ENCODE measurements at places on chromosomes 6 and 20.

- DNase-seq: no peak
Measured at GRCh38 chr6:129946439-129947140, 71.8 kb upstream of the L3MBTL3 start.

- no peak for DNase-seq
Measured at GRCh38 chr6:168536665-168537539, 95.9 kb downstream of the SMOC2 start.

DNA sequence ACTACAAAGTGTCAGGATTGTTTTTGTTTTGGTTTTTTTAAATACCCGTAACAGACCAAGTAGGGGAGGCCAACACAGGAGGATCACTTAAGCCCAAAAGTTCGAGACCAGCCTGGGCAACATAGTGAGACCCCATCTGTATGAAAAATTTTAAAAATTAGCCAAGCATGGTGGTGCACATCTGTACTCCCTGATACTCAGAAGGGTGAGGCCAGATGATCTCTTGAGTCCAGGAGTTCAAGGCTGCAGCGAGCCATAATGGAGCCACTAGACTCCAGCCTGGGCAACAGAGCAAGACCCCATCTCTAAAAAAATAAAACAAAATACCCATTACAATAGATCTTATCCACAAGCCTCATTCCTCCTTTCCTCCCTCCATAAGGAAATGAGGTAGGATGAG lies 28.7 kb upstream of the TM9SF4 start:
- no peak for DNase-seq

DNA sequence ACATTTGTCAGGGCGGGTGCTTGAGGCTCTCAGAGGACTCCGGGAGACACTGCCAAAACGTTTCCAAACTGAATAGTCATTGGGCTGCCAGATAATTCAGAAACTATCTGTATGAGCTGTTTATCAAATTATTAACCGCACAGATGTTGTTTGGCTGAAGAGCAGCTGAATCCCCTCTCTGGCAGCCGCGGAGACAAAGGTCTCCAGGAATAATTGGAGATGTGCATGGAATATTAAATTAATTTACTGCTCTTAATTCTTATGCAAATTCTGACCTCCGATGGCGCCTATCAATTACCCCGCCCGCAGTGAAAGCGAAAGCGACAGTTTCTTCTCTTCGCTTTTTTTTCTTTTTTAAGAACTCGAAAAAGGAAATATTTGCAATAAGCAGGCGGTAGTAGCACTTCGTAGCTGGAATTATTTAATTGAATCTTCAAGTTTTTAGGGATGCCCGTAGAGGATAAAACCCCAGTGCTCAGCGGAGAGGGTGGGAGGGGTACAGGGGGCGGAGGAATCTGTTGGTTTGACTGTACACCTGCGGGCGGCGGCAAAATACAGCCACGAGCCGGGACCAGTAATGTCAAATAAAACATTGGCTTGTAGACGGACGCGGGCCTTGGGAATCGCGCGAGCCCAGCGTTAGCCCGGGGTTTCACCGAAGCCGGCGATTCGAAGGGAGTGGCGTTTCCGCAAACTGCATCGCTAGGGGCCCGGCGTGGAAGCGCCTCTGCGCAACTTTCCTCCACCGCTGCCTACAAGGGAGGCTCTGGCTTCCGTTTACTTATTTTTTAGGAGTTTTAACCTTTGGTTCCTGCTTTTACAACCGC lies 6.2 kb downstream of the LINC00237 start:
- no peak for DNase-seq

DNA sequence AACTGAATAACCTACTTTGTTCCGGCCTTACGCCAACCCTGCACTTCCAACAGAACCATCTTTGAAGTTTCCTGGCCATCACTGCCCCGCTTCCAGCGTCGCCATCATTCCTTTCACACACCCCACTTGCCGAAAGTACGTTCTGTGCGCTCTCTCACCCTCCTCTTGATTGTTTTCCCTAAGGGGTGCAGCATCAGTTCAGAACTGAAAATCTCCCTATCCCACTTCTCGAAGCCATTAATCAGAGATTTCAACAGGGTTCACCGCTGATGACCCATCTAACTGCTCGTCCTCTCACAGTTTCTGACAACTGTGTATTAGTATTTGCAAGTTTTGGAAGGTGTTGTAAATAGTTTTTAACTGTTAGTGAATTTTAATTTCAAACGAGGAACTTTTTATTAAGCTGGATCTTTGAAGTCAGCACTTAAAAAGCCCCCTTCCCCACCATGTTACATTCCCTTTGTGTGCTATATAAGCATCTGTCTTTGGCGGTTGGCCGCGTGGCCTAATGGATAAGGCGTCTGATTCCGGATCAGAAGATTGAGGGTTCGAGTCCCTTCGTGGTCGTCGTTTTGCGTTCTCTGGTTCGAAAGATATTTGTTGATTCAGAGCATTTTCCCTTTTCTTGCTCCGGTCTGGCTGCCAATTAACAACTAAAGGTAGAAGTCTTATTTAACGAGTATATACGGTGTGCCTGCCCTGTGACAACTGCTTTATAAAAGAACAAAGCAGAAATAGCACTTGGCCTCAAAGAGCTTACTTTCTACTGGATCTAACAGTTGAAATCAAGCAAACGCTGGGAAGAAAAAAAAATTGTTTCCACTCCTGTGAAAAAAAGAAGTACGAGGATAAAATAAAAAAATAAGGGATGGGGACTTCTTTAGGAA lies 42.6 kb downstream of the TRIM27 start:
- no peak for DNase-seq

DNA sequence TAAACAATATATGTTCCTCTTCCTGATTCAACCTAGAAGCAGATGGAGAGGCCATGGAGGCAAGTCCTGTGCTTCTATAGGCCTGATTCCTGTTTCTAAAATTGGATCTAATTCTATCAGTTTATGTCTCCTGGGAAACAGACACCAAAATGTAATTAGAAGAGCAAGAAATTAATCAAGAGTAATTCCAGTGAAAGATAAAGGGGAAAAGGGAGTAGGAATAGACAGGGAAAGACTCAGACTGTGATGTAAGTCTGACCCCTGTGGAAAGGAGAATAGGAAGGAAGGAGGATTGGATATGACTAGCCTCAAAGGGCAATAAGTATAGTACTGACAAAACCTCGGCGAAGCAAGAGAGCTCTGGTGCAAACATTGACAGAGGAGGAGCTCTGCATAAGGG lies 33.9 kb upstream of the FBXO30 start:
- DNase-seq: no peak

GRCh38 chr20:6888736-6889395 lies 121.4 kb downstream of the BMP2 start:
- DNase-seq: no peak

DNA sequence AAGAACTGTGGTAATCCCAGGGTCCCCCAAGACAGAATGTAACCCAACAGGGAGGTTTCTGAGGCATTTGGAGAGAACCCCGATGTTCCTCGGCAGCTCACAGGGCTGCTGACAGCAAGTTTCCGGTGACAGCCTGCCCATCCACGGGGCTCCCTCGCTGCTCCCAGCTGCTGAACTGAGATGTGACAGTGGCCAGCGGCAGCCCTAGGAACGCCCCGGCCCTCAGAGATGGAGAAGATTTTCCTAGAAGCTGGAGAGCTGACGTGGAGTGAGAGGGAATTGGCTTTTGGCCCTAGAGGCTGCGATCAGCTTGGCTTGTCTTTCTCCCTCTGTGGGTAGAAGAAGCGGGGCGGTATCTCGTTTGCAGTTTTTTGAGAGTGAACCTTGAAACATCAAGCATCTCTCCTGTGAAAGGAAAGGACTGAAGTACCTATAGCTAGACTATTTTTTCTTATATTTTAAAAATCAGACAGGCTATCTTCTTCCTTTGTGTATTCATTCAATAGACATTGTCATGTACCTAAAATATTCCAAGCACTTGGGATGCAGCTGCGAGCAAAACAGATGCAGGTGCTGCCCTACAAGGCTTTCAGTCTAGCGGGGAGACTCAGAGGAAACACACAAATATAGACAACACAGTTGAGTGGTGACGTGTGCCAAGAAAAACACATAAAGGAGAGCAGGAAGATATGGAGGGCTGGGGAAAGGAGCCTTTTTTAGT lies 28.4 kb upstream of the NFATC2 start:
- no peak for DNase-seq

DNA sequence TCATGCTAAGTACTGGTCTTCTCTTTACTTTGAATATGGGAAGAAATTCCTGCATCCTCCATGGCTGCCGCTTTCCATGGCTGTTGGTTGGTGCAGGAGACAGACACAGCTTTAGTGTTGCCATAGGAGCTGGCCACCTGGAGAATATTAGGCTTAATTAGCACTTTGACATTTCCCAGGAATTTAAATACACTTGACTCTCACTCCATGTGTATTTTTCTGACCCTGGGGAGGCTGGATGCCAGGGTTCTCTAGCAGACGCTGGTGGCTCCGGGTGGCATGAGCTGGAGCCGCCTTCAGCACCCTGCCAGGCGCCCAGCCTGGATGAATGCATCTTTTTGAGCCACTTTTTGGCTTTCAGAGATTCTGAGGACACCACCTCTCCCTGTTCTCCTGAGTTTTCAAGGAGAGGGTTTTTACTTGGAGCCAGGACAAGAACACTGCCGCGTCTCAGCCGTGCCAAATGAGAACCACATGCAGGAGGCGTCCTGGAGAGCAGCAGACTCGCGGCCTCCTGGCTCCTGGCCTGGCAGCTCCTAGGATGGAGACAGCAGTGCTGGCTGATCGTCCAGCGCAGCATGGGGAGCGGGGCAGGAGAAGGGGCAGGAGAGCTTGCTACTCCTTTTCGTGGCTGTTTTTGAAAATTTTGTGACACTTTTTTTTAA lies 258.8 kb downstream of the SMOC2 start:
- DNase-seq: no peak

- no peak for DNase-seq
Measured at GRCh38 chr20:8633366-8633765, 435.5 kb upstream of the PLCB4 start.
